ENCODE measurements at places on chromosomes 1 and 21.

GRCh38 chr1:221620437-221621384 lies 121.2 kb downstream of the DUSP10 start:
- no peak for DNase-seq

DNA sequence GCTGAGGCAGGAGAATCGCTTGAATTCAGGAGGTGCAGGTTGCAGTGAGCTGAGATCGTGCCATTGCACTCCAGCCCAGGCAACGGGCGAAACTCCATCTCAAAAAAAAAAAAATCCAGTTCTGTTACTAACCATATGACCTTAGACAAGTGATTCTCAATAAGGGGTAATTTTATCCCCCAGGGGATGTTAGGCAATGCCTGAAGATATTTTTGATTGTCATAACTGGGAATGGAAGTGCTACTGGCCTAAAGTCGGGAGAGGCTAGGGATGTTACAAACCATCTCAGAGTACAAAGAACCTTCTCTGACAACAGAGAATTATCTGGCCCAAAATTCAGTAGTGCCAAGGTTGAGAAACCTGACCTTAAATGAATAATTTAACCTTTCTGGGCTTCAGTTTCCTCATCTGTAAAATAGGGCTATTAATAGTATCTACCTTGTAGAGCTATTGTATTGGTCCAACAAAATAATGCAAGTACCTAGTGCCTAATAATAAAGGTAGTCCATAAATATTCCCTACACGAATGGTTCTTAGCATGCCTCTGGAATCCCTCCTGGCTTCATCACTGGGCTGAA lies 5.8 kb upstream of the LMNA start:
- no peak for DNase-seq

- no peak for DNase-seq
Measured at GRCh38 chr1:13482600-13482999, 31.2 kb downstream of the LRRC38 start.

GRCh38 chr1:235919833-235920441 lies 53.2 kb upstream of the LYST start:
- DNase-seq, result no peak

DNA sequence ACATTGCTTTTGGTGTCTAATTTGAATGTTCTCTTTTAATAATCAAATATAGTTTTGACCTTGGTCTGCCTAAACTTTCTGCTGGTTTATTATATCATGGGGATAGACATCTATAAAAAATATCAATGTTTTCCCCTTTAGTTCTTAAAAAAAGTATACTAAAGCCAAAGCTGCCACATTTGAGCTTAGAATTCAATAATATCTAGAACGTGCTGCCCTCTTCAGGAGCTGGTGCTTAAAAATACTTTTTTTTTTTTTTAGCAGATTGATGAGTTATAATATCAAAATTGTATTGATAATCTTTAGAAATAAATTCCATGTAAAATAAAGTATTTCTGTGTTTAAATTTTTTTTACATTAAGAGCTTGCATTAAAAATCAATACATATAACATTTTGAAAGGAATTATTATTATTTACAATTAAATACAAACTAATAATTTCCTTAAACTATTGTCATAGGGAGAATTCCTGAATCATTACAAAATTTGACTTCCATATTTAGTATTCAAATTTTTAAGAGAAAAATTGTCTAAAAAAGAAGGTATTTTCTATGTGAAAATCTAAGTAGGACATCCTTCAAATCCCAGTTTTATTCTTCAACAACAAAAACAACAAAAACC lies 40.1 kb upstream of the ADGRL2 start:
- no peak for DNase-seq

DNA sequence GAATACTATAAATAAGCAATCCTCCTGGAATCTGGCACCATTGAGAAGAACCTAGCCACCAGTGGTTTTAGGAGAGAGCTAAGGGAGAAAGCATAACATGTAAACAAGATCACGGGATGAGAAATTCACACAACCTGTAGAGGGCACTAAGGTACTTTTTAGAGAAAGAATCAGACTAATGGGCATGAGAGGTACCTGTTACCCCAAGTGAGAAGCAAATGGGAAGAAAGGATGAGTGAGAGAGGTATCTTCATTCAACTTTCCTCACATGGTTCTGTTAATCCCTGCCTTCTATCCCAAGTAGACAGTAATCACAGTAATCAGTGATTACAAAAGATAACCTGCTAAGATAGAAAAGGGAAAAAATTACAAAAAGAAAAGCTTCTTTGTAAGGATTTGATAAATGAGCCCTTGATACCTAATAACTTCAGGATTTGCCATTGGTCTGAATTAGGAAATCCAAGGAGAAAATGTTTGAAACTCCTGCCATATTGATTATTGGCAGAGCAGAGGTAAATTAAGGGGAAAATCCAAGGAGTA lies 251.1 kb upstream of the ADGRL2 start:
- DNase-seq, result no peak

GRCh38 chr1:157856538-157856937 lies 14.9 kb upstream of the CD5L start:
- no peak for DNase-seq

DNA sequence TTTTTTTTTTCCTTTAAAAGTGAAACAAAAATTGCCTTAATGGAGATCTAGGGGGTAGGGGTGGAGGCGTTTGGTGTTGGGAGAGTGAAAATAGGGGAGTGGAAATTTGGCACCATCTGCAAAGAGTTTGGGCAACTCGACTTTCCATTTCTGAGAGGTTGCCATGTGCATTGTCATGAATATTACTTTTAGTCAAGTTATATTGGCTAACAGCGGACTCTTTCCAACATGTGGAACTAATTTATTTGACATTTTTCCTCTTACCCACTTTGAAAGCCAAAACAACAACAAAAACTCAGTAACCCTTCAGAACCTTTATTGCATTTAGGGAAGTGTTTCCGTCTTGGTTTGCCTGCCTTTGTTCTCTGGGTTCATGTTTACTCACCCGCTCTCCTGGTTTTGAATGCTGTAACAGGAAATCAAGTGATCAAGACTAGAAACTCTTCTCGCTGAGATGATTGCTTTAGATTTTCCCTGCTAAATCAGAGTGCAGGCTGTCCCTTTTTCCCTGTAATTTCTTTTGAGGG lies 70.4 kb downstream of the CACHD1 start:
- DNase-seq, result no peak

- no peak for DNase-seq
Measured at GRCh38 chr1:241459186-241459802, 60.3 kb downstream of the FH start.

DNA sequence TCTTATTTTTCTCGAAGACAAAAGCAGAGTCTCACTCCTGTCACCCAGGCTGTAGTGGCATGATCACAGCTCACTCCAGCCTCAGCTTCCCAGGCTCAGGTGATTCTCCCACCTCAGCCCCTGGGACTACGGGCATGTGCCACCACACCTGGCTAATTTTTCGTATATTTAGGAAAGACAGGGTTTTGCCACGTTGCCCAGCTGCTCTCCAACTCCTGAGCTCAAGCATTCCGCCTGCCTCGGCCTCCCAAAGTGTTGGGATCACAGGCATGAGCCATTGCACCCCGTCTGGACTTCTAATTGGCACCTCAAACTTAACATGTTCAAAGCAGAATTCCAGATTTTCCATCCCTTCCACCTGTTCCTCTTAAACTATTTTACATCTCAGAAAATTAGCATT lies 19.0 kb upstream of the LRRC8C start:
- no peak for DNase-seq

DNA sequence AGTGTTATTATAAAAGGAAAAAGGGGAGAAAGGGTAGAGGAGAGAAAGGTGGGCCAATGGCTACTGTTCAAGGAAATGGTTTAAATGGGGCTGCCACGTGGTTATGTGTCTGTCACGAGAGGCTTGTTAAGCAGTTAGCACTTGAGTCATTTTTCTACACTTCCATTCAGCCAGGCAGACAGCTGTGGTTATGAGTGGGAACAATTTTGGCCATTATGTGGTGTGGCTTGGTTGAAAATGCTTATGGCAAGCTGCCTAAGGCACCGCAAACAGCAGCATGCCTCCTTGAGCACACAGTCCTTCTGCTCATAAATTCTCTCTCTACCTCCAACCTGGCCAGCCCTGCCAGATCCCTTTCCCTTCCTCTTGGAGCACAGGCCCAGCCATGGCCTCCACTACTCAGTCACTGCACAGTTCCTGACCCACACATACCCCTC lies 3.2 kb upstream of the SRM start:
- DNase-seq, result no peak

GRCh38 chr1:173581383-173582079 lies 21.3 kb downstream of the SLC9C2 start:
- DNase-seq, result no peak

GRCh38 chr1:99327357-99327756 lies 63.1 kb downstream of the PLPPR4 start:
- DNase-seq, result no peak

DNA sequence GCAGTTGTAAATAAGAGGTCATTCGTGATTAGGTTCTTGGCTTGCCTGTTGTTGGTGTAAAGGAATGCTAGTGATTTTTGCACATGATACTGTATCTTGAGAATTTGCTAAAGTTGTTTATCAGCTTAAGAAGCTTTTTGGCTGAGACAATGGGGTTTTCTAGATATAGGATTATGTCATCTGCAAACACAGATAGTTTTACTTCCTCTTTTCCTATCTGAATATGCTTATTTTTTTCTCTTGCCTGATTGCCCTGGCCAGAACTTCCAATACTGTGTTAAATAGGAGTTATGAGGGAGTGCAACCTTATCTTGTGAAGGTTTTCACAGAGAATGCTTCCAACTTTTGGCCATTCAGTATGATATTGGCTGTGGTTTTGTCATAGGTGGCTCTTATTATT lies 576.1 kb upstream of the RGS18 start:
- no peak for DNase-seq

DNA sequence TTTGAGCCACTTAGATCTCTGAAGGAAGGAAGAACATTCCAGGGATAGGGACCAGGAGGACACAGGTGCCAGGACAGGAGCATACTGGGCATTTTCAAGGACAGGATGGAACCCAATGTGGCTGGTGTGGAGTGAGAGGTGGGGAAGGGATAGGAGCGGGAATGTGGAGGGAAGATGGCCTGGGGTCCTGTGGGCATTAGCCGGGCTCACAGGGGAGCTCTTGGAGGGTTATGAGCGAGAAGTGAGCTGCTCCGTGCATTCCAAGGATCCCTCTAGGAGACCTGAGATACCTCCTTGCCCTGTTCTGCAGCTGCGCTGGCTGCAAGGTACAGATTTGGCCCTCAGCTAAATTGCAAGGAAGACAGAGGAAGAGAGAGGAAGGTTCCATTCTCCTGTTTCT lies 87.5 kb downstream of the IER5 start:
- no peak for DNase-seq

- no peak for DNase-seq
Measured at GRCh38 chr1:88618331-88618730, 65.7 kb upstream of the PKN2 start.

All from stimulated activated CD4-positive, alpha-beta T cell treated with anti-CD3 and anti-CD28 coated beads, Interleukin-1b, Interleukin-23, amount 100 ng/mL, for 48 hours (primary cell).